ENCODE measurements at places on chromosomes 1 and 21. TPM values are rescaled to one million over a fixed set of nuclear protein-coding genes. Genes with fewer than 3 reads are reported as not detected.

GRCh38 chr1:14848203-14848602 is 249.7 kb downstream of the KAZN start:
- no peaks in the 10 kb centered on the region for H3K36me3 ChIP-seq
- no peak overlapping the region for H3K4me3 ChIP-seq
- H3K4me1 ChIP-seq = no peaks in the 10 kb centered on the region
- H3K27ac ChIP-seq = no peak overlapping the region
- H3K27me3 ChIP-seq = no peaks in the 10 kb centered on the region

DNA sequence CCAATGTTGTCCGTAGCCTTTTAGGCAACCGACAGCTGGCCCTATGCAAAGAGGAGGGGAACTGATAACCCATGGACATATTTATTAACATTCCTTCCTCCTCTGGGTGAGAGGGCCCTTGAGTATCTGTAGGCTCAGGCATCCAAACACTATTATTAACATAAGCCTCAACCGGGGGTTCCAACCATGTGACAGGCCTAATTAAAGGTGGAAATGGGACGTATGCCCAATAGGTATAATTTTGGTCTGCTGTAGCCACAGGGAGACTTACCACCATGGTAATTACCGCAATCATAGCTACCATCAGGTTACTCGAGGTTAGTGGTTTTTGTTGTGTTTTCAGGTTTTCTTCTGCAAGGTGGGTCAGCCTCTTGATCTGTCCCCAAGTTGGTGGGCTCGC is 5.3 kb downstream of the DAP3 start:
- peaks cover 6% of the 10 kb centered on the region for H3K36me3 ChIP-seq
- H3K27ac ChIP-seq = no peak overlapping the region
- no peaks in the 10 kb centered on the region for H3K27me3 ChIP-seq
- H3K4me1 ChIP-seq = peaks cover 68% of the 10 kb centered on the region

DNA sequence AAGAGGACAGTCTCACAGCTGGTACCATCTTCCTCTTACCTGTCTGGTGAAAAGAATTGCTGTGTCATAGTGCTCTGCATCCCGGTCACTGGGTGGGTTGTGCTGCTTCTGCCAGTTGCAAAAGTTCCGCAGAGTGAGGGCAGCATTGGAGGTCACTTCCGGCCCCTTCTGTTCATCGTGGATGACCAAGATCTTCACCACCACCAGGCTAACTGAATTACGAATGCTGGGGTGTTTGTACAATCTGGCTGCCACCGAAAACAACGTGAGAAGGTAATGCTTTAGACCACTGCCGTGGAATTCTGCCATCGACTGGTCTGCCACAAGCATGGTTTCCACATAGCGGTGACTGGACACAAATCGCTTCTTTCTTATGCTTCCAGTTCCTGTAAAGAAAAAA is 2.9 kb downstream of the ADAMTS1 start:
- no peaks in the 10 kb centered on the region for H3K27me3 ChIP-seq
- H3K4me1 ChIP-seq = peaks cover 28% of the 10 kb centered on the region
- no peak overlapping the region for H3K4me3 ChIP-seq
- H3K36me3 ChIP-seq = no peaks in the 10 kb centered on the region
- DNase-seq = no peak
- H3K27ac ChIP-seq = no peak overlapping the region

DNA sequence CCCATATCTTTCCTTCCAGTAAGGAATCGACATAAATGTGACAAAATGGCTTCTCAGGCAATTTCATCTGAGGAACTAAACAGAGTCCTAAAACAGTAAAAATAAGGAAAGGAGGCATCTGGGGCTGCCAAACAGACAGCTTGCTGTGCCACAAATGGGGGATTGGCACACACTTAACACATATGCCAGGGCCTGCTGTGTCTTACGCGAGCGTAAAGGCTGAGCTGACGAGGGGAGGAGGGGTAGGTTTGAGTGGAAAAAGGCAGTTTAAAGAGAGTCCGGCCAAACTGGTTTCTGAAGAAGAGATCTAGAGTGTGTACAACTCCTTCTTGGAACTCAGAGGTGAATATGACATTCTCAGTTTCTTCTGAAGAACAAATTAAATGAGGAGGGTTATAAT is 244.1 kb upstream of the MAP1LC3C start:
- no peak overlapping the region for H3K4me3 ChIP-seq
- H3K4me1 ChIP-seq = no peaks in the 10 kb centered on the region
- no peak overlapping the region for H3K27ac ChIP-seq
- no peaks in the 10 kb centered on the region for H3K27me3 ChIP-seq
- H3K36me3 ChIP-seq = no peaks in the 10 kb centered on the region

GRCh38 chr1:194813096-194813495 is 1626.7 kb upstream of the B3GALT2 start:
- no peak overlapping the region for H3K27ac ChIP-seq
- H3K4me1 ChIP-seq = no peaks in the 10 kb centered on the region
- H3K27me3 ChIP-seq = no peaks in the 10 kb centered on the region
- H3K36me3 ChIP-seq = no peaks in the 10 kb centered on the region

Gene CLCNKB
- polyA plus RNA-seq = not detected

Gene LYPLAL1
- 33.4 TPM for polyA plus RNA-seq

DNA sequence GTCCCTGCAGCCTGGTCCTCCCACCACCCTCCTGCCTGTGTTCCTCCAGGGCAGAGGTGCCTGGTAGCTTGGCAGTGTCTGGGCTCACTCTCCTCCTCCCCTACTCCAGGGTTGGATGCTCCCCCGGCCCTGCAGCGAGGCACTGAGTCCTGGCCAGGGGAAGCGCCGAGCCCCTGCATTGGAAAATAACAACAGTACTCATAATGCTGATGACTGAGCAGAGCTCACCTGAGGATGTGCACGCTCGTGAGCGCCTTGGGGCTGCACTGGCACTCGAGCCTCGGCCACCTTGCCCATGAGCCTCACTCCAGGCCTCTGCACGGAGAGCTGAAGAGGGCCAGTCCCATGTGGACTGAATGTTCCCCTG is 6.0 kb upstream of the ACTRT2 start:
- H3K4me3 ChIP-seq = no peak overlapping the region
- H3K27ac ChIP-seq = no peak overlapping the region
- no peaks in the 10 kb centered on the region for H3K27me3 ChIP-seq
- H3K36me3 ChIP-seq = no peaks in the 10 kb centered on the region

All from CD4-positive, alpha-beta memory T cell (primary cell).